ENCODE measurements at places on chromosomes 5 and 9.

DNA sequence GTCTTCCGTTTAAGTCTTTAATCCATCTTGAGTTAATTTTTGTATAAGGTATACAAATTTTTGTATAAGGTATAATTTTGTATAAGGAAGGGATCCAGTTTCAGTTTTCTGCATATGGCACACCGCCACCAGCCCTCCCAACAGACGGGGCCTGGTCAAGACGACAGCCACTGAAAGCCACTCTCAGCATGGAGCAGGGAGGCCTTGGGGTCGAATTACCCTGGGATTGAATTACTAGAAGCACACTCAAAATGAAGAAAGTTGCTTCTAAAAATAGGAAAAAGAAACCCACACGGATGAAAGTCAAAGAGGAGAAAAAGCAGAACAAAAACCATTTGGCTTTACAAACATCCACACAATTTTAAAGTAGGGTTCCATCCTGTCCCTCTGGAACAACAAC lies 586.2 kb upstream of the ADAMTS16 start:
- no peak for DNase-seq

DNA sequence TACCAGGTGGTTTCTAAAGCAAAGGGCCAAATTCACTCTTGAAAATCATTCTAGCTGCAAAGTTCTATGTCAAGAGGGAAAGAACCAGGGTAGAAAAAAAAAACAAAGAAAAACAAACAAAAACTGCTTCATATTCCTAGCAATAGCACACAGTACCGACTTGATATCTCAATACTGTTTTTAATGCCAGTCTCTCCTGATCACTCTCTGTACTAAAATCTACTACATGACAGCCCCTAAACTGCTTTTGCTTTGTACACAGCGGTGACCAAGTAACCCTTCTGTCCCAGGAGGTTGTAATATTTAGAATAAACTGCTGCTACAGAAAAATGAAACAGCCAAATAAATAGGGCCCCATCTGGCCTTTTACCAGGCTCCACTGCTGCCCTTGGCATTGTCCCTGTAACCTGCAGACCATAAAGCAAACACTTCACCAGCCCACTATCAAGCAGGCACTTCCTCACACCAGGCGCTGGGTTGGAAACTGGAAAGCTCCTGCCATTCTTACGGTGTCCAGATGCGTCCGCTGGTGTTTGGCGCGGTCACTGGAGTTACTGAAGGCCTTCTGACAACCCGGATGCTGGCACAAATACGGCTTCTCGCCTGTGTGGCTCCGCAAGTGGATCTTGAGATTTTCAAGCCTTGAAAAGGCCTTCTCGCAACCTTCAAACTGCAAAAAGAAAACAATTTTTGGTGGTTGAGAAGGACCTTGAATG lies 363.2 kb downstream of the GLIS3 start:
- DNase-seq: no peak

DNA sequence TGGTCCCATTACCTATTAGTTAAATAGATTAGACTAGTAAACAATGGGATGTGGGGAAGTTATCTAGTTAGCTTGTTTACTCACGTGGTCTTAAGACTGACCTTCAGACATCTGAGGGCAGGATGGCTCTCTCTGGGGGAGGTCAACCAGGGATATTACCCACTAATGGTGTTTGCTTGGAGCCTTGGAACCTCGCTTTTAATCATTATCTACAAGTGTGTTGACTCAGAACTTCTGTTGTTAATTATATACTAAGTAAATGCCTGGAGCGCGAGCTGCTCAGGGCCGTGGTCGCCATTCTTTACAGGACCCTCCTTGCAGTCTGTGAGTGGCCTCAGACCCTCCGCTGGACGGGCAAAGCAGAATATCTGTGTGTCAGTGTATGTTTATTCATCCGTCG lies 48.5 kb upstream of the ZNF354A start:
- DNase-seq: no peak

GRCh38 chr5:7464182-7464581 lies 68.2 kb downstream of the ADCY2 start:
- DNase-seq: no peak

GRCh38 chr5:55714749-55715148 lies 2.6 kb upstream of the SLC38A9 start:
- no peak for DNase-seq

Data from activated CD4-positive, alpha-beta memory T cell treated with anti-CD3 and anti-CD28 coated beads for 36 hours (primary cell).